Iris pigment epithelial cell (primary cell): ENCODE measurements at places on chromosomes 4 and X.

DNA sequence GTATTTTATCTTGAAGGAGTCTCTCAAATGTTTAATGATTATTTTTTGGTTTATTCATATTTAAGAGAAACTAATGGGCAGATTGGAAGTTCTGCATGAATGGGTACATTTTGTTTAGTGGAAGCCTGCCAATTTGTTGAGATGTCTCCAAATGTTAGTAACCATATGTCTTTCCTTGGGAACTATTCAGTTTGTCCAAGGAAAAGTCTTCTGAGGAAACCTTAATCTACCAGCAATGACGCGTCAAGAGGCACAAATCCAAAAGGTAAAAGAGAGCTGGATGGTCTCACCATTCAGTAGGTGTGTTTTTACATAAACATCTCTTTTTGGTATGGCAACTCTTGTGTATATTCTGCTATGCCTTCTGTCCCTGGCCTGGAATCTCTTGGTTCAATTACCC is 37.4 kb upstream of the NDST3 start:
- DNase-seq = no peak

DNA sequence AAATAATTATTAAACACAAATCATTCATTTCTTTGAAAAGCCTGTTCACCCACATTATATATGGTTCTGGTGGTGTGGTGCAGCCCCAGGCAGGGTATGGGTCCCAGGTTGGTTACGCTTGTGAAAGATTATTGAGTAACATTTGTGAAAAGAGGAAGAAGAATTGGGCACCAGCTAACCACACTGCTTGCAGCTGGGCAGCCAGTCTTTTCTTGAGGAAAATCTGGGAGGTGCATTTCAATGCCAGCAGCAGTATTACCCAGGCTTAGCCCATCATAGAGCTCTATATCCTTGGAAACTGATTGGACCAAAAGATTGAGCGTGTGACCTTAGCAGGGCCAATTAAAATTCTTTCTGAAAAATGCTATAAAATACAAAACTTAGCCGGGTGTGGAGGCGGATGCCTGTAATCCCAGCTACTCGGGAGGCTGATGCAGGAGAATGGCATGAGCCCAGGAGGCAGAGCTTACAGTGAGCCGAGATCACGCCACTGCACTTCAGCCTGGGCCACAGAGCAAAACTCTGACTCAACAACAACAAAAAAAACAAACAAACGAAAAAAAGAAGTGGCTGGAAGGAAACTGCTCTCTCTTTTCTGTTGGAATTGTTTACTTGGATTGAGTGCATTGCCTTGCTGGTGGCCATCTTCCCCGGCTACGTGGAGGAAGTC is 9.7 kb upstream of the PLAC8 start:
- DNase-seq = no peak

DNA sequence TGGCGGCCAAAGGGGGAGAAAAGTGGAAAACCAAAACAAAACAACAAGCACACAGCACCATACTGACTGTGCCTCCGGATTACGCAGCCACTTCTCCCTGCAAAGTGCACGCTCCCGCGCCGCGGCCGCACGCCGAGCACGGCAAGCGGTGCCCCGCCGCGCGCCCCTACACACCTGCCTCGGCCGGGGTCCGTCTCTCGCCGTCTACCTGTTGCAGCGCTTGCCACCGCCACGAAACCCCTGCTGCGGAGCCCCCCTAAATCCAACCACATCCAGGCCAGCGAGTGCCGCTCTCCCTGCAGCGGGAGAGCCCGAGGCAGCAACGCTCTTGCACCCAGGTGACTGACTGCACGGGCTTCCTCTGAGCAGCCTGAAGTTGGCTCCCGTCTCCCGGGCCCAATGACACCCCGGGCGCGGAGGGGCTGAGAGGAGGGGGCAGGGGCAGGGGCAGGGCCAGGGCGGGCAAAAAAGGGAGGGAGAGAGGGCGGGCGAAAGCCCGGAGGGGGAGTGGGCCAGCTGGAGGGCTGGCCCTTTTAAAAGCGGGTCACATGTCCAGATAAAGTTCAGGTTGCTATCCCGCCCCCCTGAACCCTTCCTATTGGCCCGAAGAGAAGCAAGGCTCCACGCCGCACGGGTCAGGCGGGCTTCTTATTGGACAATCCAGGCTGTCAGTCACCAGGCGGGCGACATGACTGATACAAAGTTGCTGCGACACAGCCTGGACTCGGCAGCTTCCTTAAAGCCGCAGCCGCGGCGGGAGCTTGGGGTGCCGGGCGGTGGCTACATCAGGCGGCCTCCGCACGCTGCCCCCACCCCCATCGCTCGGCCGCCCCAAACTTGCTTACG is at the start of gene NR3C2:
Gene NR3C2 (minus strand): TSS at position 429 of the 846 bp plus-strand sequence.
- peak; percentile 97 for DNase-seq

- DNase-seq = peak; percentile 61
Observed at GRCh38 chrX:22325096-22325495, 52.4 kb downstream of the CBLL2 start.

DNA sequence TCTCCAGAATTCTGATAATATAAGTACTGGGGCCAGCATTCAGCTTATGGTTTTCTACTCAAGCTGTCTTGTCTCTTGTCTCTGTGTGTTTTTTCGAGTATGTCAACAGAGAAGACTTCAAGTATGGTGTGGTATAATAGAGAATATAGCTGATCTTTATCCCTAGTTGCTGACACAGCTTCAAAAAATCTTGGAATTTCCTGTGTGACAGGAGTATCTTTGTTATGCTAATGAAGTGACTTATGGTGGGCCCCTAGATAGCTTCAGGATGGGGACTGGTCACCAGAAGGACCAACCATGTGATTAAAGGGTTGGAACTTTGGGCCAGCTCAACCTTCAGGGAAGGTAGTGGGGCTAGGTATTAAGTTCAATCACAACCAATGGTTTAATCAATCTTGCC is 2.9 kb downstream of the GPRASP3 start:
- no peak for DNase-seq

- DNase-seq = peak; percentile 63
Observed at GRCh38 chrX:46325312-46325877, 219.8 kb downstream of the ZNF674 start.

DNA sequence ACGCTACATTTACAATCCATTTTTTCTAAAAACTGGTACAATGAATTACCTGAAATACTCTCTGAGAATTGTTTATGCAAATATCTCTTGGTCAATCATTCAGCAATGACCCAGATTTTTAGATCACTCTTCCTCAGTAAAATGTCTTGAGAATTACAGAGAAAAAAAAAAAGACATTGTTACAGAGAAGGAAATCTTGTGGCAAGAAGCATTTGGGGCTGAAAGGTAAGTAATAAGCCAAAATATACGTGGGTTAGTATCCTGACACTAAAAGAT is 19.6 kb upstream of the TET2 start:
- no peak for DNase-seq

GRCh38 chrX:151974336-151975227 is at the start of gene GABRE:
Gene GABRE, minus strand, starts transcription at chrX:151974676. Its CDS starts 51 bp downstream, at chrX:151974625.
- peak; percentile 40 for DNase-seq

DNA sequence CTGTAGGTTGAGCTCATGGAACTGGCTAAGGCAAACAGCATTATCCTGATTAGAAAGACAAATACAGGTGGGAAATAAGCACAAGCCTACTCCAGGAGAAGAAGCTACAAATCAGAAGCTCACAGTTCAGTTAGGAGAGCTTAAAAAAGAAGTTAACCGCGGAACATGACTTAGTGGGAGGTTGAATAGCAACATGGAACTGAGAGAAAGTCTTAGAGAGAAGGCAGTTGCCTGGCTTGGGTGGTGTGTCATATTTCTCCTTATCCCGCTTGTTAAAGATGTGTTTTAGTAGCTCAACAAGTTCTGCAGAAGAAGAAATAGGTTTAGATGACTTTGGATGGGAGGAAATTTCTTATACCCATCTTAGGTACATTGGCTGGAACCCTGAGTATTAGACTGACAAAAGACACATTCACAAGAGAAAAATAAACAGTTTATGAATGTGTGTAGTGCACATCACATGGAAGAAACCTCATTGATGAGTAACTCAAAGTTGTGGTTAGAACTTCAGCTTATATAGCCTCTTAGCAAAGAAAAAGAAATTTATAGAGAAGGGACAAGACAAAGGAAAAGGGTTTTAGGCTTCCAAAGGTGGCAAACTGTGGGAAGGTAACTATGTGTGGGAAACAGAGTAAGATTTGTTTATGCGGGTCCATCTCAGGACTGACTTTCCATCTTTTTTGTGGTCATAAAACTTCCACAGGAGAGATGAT is 37.4 kb upstream of the RXFP1 start:
- DNase-seq = peak; percentile 22

GRCh38 chr4:151540728-151541388 is 131.9 kb downstream of the FHIP1A start:
- DNase-seq = peak; percentile 95

GRCh38 chr4:104408878-104409277 is 85.8 kb downstream of the CXXC4 start:
- no peak for DNase-seq

- DNase-seq = no peak
Observed at GRCh38 chr4:10082459-10083272, 33.9 kb downstream of the WDR1 start.

DNA sequence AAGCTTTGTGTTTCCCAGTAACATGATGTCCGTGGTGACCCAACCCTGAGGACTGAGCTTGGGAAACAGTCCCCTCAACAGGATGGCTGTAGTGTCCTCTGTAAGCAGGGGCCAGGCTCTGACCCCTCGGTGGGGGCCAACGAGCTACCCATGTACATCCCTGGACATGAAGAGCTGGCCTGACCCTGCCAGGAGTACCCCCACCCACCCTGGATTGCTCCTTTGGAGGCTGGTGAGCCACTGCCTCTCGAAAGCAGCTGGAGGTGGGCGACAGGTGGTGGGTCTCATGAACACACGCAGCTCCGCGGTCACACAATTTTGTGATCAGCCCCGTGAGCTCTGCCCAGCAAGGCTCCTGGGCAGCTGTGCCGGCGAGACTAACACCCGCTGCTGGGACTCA is 33.5 kb downstream of the NSG1 start:
- DNase-seq = no peak

DNA sequence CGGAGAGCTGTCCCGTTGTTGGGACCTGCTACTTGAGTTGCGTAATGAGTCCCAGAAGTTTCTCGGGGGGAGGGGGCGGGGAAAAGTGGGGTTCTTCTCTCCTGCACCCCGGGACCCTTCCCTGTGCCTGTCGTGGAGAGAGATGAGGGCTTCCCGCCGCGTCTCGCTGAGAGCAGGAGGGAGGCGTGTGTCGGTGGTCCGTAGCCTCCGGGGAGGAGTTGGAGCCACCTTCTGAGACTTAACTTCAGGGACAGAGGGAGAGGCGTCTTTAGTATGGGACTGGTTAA is 698 bp downstream of the AFF1 start:
- no peak for DNase-seq

- DNase-seq = no peak
Observed at GRCh38 chr4:123651066-123651465, 254.5 kb downstream of the SPRY1 start.

DNA sequence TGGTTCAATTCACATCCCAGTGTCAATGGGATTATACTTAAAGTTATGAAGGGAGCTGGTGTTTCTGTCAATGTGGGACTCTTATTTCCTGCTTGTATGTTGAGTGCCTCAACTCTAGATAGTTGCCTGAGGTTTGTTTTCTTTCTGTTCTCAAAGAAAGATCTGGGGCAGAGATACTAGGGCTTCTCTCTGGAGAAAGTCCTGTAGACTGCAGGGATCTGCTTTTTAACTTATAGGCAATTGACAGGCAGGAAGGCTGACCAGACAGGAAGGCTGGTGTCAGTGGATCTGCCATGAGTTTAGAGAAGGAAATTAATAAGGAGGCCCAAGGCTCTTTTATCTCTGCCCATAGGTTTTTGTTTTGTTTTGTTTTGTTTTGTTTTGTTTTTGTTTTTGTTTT is 64.0 kb upstream of the PRKX start:
- DNase-seq = no peak
